Spinal cord (tissue), 10 donors: ENCODE measurements at places on chromosomes 4 and X.

DNA sequence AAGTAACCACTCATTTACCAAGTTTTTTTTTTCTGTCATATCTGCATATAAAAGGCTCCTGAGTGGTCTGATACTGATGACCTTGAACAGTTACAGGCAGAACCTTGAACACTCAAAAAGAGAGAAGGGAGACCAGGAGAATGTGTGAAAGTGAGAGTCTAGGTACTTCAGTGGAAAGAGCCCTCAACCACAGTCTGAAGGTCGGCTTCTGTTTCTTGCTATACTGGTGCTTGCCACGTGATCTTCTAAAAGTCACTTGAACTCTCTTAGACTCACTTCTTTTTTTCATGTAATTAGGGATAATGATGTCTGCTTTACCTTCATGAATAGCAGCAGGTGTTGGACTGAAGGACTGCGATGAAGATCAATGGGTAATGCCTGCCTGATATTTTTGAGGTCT lies 22.8 kb downstream of the GABRB1 start:
- DNase-seq, result no peak

GRCh38 chr4:125021189-125021588 lies 293.6 kb upstream of the FAT4 start:
- DNase-seq, result no peak

GRCh38 chr4:8167815-8168214 lies 9.2 kb upstream of the ABLIM2 start:
- DNase-seq, result no peak

DNA sequence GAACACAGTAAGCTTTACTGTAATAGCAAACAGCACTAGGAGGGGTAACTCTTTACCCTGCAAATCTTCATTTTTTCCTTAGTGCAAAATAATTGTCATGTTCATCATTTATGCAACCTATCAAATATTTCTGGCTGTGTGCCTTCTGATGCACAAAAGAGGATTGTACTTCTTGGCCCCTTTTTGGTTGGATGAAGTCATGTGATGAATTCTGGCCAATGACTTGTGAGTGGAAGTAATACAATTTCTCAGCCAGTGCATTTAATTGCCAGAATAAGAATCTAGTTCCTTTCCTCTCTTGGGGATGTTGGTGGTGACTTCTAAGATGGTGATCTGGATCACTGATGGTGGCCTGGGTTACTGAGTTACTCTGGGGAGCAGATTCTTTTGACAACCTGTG lies 37.0 kb upstream of the GATB start:
- DNase-seq, result no peak

GRCh38 chr4:79492148-79492547 lies 84.1 kb upstream of the GK2 start:
- DNase-seq, result no peak
